ENCODE measurements at places on chromosomes 2 and 18.

- no peak overlapping the region for H3K27ac ChIP-seq
- no peaks in the 10 kb centered on the region for H3K4me1 ChIP-seq
- H3K36me3 ChIP-seq: no peaks in the 10 kb centered on the region
- no peak overlapping the region for H3K4me3 ChIP-seq
- no peak for DNase-seq
These were observed 201.5 kb downstream of the SMAD2 start for GRCh38 chr18:47728921-47729320.

- no peaks in the 10 kb centered on the region for H3K4me1 ChIP-seq
- DNase-seq: no peak
- H3K27ac ChIP-seq: no peak overlapping the region
- H3K4me3 ChIP-seq: no peak overlapping the region
- no peaks in the 10 kb centered on the region for H3K27me3 ChIP-seq
- no peaks in the 10 kb centered on the region for H3K36me3 ChIP-seq
These were observed 47.7 kb upstream of the PLB1 start for GRCh38 chr2:28447943-28448792.

DNA sequence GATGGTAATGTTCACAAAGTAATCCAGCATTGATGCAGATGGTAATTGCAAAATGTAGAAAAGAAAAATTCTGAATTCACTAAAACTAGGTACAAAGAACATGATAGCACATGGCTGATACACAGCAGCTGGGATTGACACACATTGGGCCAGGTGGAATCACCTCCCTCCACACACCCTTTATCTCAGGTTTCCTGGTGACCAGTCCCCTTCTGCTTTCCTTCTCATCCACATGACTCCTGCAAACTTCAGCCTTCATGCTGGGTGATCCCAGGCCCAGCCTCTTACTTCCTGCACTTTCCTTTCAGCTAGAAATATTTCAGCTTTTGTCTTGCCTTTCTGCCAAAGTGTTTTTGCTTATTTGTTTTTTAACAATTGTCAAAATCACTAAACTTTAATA, 246.9 kb downstream of the LNPK start:
- no peaks in the 10 kb centered on the region for H3K4me1 ChIP-seq
- H3K27ac ChIP-seq: no peak overlapping the region
- H3K4me3 ChIP-seq: no peak overlapping the region
- no peaks in the 10 kb centered on the region for H3K27me3 ChIP-seq
- no peak for DNase-seq

GRCh38 chr2:230305416-230306275, 21.3 kb upstream of the SP140L start:
- H3K4me3 ChIP-seq: no peak overlapping the region
- DNase-seq: no peak
- H3K4me1 ChIP-seq: no peaks in the 10 kb centered on the region
- H3K27ac ChIP-seq: no peak overlapping the region

DNA sequence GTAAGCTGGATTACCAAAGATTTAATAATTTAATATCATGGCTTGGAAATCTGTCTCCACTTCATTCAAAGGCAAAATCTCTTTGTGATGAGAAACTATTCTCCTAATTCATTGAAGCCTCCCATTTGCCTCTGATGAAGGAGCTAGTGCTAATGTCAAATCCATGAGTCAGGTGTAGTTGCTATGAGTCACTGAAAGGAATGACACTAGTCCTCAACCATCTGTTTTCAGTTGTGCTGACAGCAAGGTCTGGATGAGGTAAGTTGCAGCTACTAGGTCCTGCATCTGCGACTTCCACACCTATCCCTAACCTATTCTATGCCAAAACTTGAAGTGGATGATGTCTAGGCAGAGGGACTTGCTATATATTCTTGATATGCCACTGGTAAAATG, 324.0 kb upstream of the UBE2E3 start:
- H3K4me3 ChIP-seq: no peak overlapping the region
- H3K36me3 ChIP-seq: no peaks in the 10 kb centered on the region
- H3K4me1 ChIP-seq: no peaks in the 10 kb centered on the region
- H3K27ac ChIP-seq: no peak overlapping the region
- DNase-seq: no peak

DNA sequence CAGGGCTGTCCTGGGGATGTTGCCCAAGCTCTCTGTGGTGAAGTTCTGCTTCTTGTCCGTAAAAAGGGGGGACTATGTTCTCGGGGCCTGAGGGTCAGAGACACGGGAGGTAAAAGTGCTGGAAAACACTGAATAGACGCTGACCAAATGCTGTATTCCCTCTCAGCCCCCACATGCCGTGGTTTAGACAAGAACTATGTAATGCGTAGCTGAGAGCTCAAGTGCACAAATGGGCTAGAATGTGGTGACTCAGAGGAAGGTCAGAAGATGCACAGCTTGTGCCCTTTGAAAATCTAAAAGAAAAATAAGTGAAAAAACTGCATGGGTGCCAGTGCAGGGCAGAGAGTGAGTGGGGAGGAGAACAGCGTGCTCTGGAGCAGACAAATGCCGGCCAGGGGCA, 80.3 kb upstream of the MAP4K4 start:
- H3K4me3 ChIP-seq: no peak overlapping the region
- H3K4me1 ChIP-seq: peaks cover 12% of the 10 kb centered on the region
- H3K27me3 ChIP-seq: no peaks in the 10 kb centered on the region
- no peaks in the 10 kb centered on the region for H3K36me3 ChIP-seq

- H3K4me3 ChIP-seq: no peak overlapping the region
- no peak overlapping the region for H3K27ac ChIP-seq
- DNase-seq: no peak
- H3K4me1 ChIP-seq: no peaks in the 10 kb centered on the region
- no peaks in the 10 kb centered on the region for H3K27me3 ChIP-seq
These were observed 17.3 kb upstream of the TTR start for GRCh38 chr18:31574359-31574758.

- H3K27me3 ChIP-seq: no peaks in the 10 kb centered on the region
- H3K4me3 ChIP-seq: no peak overlapping the region
- no peak for DNase-seq
- H3K36me3 ChIP-seq: no peaks in the 10 kb centered on the region
These were observed 311.0 kb downstream of the NDUFA10 start for GRCh38 chr2:239714116-239714515.

- no peaks in the 10 kb centered on the region for H3K36me3 ChIP-seq
- H3K4me1 ChIP-seq: no peaks in the 10 kb centered on the region
- no peaks in the 10 kb centered on the region for H3K27me3 ChIP-seq
- DNase-seq: no peak
- no peak overlapping the region for H3K4me3 ChIP-seq
These were observed 95.9 kb upstream of the RMDN2 start for GRCh38 chr2:37829202-37829601.

GRCh38 chr2:223887127-223887526, 49.7 kb upstream of the AP1S3 start:
- H3K36me3 ChIP-seq: no peaks in the 10 kb centered on the region
- H3K4me1 ChIP-seq: no peaks in the 10 kb centered on the region
- H3K27ac ChIP-seq: no peak overlapping the region
- no peaks in the 10 kb centered on the region for H3K27me3 ChIP-seq
- no peak for DNase-seq

DNA sequence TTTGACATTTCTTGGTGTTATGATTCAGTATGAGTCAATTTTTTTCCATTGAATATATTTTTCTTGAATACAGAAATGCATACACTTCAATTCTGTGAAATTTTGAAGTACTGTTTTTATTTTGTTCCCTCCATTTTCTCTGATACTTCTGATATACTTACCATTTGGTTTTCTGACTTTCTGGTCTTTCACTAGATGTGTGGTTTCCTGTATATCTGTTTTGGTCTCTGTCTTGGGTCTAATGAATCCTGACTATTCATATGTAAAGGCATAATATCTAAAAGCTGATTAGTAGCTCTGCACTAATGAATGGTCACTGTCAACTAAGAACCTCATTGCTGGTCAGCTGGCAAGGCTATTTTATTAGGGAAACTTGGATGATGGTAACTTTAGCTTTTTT, 345.6 kb downstream of the GRB14 start:
- no peak overlapping the region for H3K4me3 ChIP-seq
- no peaks in the 10 kb centered on the region for H3K27me3 ChIP-seq

- H3K36me3 ChIP-seq: no peaks in the 10 kb centered on the region
- peak; percentile 67 for DNase-seq
- H3K4me1 ChIP-seq: no peaks in the 10 kb centered on the region
- H3K4me3 ChIP-seq: no peak overlapping the region
- H3K27me3 ChIP-seq: no peaks in the 10 kb centered on the region
These were observed 78.2 kb downstream of the UBE2E3 start for GRCh38 chr2:181058378-181059269.

DNA sequence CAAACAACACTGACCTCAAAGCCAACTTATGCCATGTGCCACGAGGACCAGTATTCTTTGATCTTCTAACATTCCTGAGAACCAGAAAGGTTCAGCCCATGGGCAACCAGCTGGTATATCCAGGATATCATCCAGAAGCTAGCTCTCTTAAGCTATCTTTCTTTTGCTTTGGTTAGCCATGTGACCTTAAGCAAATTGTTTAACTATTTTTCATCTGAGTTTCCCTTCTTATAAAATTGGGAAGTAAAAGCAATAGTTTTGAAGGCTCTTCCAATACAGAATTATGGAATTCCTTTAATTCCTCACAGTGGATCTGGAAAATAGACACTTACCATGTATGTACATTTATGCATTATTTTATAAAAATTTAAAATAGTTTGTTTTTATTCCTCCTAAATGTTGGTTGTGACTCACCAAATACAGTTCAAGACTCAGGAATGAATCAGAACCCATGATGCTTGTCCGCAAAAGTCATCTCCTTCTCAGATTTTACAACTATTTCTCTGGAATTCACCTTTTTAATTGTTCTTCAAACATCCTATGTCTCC, 435.7 kb downstream of the ZEB2 start:
- no peaks in the 10 kb centered on the region for H3K27me3 ChIP-seq
- DNase-seq: no peak
- no peaks in the 10 kb centered on the region for H3K36me3 ChIP-seq
- H3K4me3 ChIP-seq: no peak overlapping the region

GRCh38 chr18:42048158-42048557, 93.1 kb downstream of the PIK3C3 start:
- no peaks in the 10 kb centered on the region for H3K36me3 ChIP-seq
- no peaks in the 10 kb centered on the region for H3K27me3 ChIP-seq
- H3K27ac ChIP-seq: no peak overlapping the region
- no peak for DNase-seq

- peak; percentile 88 for DNase-seq
- H3K27me3 ChIP-seq: no peaks in the 10 kb centered on the region
- no peaks in the 10 kb centered on the region for H3K36me3 ChIP-seq
- H3K4me1 ChIP-seq: peaks cover 30% of the 10 kb centered on the region
- peak within 1 kb of the TSS; percentile 89 for H3K27ac ChIP-seq
- peak within 1 kb of the TSS; percentile 68 for H3K4me3 ChIP-seq
These were observed at the start of gene PKDCC for GRCh38 chr2:42047488-42048298. Gene PKDCC (plus strand): TSS chr2:42048021. CDS start chr2:42048200, 179 bp downstream.

DNA sequence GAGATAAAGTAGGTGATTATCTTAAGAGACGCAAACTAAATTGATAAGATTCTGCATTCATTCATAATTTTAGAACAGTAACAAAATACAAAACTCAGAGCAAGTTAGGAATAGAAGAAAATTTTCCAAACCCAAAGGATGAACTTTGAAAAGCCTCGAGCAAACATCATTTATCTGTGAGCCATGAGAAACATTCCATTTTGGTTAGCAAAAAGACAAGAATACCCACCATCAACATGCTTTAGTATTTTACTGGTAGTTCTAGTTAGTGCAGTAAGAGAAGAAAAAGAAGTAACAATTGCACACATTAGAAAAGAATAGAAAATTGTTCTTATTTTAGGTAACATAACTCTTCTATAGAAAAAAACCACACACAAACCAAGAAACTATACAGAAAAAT, 291.3 kb upstream of the TCF4 start:
- H3K4me3 ChIP-seq: no peak overlapping the region
- H3K27ac ChIP-seq: no peak overlapping the region
- no peaks in the 10 kb centered on the region for H3K4me1 ChIP-seq
- no peak for DNase-seq
- no peaks in the 10 kb centered on the region for H3K36me3 ChIP-seq

- no peak overlapping the region for H3K4me3 ChIP-seq
- DNase-seq: peak; percentile 26
- no peaks in the 10 kb centered on the region for H3K4me1 ChIP-seq
- no peak overlapping the region for H3K27ac ChIP-seq
- H3K36me3 ChIP-seq: no peaks in the 10 kb centered on the region
- H3K27me3 ChIP-seq: no peaks in the 10 kb centered on the region
These were observed 49.7 kb downstream of the SDC1 start for GRCh38 chr2:20175267-20175666.

DNA sequence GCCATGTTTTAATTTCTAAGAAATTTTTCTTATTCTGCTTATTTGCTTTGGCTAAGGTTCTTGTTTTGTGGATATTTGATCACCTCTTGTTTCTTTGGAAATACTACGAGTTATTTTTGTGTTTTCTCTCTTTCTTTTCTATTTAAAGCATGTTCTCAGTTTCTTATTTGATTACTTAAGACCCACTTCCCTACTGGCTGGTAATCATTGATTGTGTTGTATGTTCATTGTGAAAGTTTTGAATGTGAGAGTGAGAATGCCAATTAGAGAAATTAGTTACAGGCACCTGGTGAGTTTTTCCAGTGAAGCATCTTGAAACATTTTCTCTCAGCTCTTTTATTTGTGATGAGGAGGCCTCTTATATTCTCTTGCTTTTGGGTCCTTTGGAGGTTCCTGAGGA, 226.7 kb upstream of the MC4R start:
- no peaks in the 10 kb centered on the region for H3K36me3 ChIP-seq
- H3K27ac ChIP-seq: no peak overlapping the region
- DNase-seq: no peak
- no peaks in the 10 kb centered on the region for H3K4me1 ChIP-seq

DNA sequence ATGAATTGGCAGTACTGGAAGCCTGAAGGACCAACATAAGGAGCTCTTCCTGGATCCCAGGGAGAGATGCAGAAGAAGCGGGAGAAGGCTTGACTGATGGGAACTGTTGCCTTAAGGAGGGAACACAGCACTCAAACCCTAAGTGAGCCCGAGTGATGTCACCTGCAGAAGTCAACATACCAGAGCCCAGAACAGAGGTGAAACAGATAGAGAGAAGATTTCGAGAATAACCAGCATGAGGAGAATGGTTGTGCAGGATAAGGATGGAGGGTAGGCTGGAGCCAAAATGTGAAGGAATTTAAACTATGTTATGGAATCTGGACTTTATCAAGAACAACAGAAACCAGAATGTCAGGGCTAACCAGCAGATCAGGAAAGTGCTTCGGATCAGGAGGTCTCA, 463.1 kb upstream of the DDX18 start:
- H3K4me3 ChIP-seq: no peak overlapping the region
- H3K27ac ChIP-seq: no peak overlapping the region
- H3K36me3 ChIP-seq: no peaks in the 10 kb centered on the region
- no peak for DNase-seq

DNA sequence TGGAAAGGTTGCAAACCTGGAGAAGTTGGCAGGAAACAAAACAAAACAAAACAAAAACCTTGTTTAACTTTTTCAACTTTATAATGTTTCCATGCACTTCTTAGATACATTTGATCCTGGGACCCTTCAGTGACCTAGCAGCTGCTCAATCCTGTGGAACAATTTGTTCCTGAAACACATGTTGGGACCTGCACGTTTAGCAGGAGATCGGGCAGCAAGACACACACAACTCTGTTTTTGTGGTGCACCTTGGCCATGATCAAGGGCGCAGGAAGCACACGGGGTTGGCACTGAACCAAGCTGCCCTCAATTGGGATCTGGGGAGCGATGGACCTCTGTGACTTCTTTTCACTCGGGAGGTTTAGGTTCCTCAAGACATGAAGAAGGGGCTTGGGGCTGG, 268.7 kb downstream of the LOXHD1 start:
- H3K4me3 ChIP-seq: no peak overlapping the region
- no peaks in the 10 kb centered on the region for H3K36me3 ChIP-seq
- no peaks in the 10 kb centered on the region for H3K4me1 ChIP-seq
- no peak overlapping the region for H3K27ac ChIP-seq

GRCh38 chr2:27823569-27823968, 52.0 kb downstream of the MRPL33 start:
- no peak overlapping the region for H3K4me3 ChIP-seq
- no peaks in the 10 kb centered on the region for H3K27me3 ChIP-seq
- no peaks in the 10 kb centered on the region for H3K36me3 ChIP-seq
